NCI-H187 treated with DMSO at 0.1 percent for 48 hours (cell line): ENCODE measurements at places on chromosomes 7 and 10.

- no peak for DNase-seq
Observed at GRCh38 chr7:45384499-45384898, 189.7 kb upstream of the ADCY1 start.

DNA sequence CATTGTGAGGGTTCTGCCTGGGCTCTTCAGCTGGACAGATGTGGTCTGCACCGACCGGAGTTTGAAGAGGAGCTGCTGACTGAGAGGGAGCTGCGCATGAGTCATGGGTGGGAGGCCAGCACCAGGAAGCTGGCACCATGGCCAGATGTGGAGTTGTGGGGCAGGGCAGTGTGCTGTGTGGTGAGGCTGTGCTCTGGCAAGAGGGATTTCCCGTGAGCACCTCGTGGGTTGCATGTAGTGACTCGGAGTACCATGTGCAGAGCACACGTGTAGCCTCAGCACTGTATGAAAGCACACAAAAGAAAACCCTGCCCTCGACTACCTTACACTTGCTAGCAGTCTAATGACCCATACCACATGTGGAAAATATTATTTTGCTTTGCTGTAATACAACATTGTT is 103.4 kb downstream of the WNT2 start:
- DNase-seq: no peak

- no peak for DNase-seq
Observed at GRCh38 chr10:122490268-122490667, 28.9 kb downstream of the HTRA1 start.

GRCh38 chr10:13047529-13048206 is 46.2 kb upstream of the CCDC3 start:
- DNase-seq: no peak

DNA sequence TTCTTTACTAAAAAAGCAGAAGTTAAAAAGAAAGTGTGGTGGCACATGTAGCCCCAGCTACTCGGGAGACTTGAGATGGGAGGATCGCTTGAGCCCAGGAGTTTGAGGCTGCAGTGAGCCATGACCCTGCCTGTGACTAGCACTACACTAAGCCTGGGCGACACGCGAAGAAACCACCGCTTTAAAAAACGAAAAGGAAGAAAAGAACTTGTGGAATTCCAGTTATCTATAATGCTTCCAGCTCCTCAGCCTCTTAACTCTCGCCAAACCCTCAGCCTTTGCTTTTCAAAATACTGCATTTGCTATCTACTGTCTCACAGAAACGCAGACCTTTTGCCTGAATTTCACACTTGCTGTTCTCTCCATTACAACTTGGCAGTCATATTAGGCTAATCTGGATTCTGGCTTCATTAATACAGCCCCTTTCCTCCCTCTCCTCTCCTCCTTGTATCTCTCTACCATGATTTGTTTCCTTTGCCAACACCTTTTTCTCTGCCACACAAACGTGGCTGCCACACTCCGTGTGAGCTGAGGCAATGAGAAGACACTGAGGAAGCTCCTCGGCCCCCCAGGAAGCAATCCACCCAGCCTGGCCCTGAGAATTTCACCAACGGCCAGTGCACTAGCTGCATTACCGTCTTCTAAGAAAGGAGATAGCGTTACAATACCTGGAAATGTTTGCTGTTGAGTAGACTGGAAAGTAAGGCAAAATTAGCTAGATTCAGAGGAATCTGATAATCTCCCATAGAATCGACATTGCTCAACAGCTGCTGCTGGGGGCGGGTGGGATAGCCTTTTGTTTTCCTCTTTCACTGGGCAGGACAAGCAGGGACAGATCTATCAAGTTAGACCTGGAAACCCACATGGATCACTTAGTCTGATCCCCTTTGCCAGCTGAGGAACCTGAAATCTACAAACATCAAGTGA is 37.2 kb downstream of the CALML5 start:
- DNase-seq: no peak
